ENCODE measurements at places on chromosomes 4 and X.

GRCh38 chr4:24578364-24578763 lies 6.0 kb downstream of the DHX15 start:
- DNase-seq, result no peak

GRCh38 chrX:53616946-53617345 lies 69.6 kb downstream of the HUWE1 start:
- no peak for DNase-seq

DNA sequence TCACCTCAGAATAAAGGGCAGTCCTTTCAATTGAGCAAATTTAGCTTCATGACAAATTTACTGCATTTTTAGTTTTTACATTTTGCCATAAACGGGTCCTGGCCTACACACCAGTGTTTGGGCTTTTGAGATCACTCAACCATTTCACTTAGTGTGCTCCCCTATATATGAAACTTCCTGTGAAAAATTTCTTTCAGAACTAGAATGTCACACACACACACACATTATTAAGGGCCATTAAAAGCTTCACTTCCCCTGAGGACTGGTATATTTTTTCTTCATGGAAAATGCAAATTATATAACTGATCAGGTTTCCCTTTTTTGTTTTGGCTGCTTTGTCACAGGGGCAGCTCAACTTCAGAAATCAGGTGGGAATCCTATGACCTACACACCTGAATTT lies 206.5 kb downstream of the ENOX2 start:
- DNase-seq, result no peak

- DNase-seq, result no peak
Measured at GRCh38 chr4:104752337-104752736, 257.6 kb upstream of the CXXC4 start.

- no peak for DNase-seq
Measured at GRCh38 chrX:31459361-31459760, 387.5 kb upstream of the FTHL17 start.

DNA sequence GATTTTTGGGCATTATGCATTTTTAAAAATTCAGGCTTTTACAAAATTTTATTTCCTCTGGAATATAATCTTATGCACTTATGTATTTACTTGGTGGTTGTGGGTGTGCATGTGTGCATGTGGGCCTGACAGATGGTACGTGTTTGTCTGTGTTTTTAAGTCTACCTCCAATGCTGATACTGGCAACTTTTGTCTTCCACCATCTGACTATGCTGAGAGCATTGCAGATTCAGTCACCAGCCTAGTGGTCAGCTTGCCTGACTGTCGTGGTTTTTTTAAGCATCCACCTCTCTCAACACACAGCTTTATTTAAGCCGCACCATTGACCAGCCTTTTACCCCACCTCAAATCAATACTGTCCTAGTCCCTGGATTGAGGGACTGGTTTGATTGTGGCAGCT lies 37.1 kb downstream of the FSTL5 start:
- DNase-seq, result no peak

DNA sequence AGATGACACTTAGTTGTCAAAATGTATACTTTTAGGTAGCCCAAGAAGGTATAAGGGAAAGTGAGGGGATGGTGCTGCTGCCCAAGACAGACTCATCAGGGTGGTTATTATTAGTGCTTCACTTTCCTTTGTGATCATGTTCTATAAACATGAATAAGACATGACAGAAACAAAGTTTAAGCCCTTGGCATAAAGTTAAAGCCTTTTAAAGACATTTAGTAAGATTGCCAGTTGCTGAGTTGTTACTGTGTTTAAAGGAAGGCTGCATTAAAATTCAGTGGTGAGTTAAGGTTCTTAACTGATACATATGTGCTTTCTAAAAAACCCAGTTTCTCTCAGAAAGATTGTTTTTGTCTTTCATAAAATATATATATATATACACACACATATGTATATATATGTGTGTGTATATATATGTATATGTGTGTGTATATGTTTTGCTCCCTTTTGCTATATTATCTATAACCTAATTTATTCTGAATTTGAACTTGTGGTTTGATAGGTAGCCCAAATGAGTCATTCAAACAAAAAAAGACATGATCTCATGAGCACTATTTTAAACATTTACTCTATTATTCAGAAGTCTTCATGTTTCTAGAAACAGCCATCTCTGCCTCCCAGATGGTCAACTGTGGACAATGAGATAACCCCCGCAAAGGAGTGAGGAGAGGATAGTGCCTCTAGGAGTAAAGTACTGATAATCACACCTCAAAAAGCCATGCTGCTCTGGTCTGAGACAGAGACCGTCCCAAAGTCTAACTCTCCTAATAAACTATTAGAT lies 98.1 kb upstream of the OTUD4 start:
- DNase-seq, result no peak

GRCh38 chr4:157221895-157222770 lies 1.6 kb downstream of the GRIA2 start:
- DNase-seq, result no peak

- DNase-seq, result no peak
Measured at GRCh38 chr4:3436798-3437581, 4.8 kb upstream of the HGFAC start.

- DNase-seq, result no peak
Measured at GRCh38 chr4:4861390-4862018, 2.0 kb downstream of the MSX1 start.

GRCh38 chrX:42462917-42463316 lies 315.0 kb downstream of the PPP1R2C start:
- no peak for DNase-seq

DNA sequence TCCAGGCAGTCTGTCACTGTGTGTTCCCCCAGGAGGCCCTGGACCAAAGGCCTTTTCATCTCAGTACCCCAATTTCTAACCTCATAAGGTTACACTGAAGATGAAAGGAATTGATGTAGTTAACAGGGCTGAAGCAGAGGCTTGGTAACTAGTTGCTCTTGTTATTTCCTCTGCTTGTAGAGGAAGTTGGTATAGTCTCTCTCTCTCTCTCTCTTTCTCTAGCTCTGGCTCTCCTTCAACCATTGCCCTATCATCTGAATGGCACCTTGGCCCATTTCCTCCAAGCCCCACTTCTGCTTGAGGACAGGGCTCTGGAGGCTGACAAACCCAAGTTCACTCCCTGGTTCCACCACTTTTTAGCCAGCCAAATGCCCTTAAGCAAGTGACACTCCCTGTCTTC lies 96.1 kb downstream of the MAMLD1 start:
- no peak for DNase-seq

DNA sequence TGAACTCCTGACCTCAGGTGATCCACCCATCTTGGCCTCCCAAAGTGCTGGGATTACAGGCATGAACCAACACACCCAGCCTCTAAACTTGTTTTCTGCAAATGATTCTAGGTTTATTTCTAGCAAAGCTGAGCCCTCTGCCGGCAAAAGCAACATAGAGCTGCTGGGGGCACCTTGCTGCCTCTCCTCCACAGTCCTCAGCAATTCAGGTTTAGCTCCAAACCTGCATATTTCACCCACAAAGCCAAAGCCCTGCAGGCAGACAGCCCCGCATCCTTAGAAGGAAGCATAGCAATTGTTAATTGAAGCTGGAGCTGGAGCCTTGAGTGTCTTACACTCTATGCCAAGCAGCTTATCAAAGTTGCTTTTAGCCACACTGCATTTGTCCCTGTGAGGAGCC lies 24.9 kb upstream of the OCIAD2 start:
- DNase-seq, result no peak

GRCh38 chr4:77922158-77923094 lies 59.8 kb downstream of the MRPL1 start:
- no peak for DNase-seq

GRCh38 chr4:15521442-15522039 lies 51.9 kb downstream of the CC2D2A start:
- DNase-seq, result no peak

DNA sequence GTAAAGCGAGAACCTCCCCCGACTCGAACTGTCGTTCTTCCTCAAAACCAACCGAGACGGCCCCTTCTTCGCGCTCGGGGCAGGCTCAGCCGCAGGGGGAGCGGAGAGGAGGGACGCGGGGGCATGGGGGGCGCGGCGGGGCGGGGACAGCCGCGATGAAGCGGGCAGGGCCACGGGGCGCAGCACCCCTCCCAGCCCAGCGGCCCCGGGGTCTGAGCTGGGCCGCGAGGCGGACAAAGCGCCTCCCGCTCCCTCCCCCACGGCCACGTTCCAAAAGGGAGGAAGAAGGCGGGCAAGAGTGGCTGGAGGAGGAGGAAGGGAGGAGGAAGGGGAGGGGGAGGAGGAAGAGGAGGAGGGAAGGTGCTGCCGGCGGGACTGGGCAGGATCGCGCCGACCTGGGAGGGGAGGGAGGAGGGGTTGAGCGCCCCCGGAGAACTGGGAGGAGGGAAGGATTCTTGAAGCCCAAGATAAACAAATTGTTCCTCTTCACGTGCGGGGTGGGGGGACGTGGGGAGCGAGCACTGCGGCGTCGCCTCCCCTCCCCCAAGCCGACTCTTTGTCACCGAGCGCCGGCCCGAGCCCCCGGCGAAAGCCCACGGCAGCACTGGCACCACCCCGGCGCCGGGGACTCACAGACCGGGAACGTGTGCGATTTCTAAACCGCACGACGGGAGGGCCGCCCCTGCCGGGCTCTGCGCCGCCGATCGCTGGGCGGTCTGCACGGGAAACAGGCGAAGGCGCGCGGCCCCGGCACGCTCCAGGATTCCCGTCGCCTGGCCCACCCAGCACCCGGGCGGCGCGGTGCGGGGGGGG lies 2.9 kb downstream of the MAML3 start:
- peak; percentile 64 for DNase-seq

DNA sequence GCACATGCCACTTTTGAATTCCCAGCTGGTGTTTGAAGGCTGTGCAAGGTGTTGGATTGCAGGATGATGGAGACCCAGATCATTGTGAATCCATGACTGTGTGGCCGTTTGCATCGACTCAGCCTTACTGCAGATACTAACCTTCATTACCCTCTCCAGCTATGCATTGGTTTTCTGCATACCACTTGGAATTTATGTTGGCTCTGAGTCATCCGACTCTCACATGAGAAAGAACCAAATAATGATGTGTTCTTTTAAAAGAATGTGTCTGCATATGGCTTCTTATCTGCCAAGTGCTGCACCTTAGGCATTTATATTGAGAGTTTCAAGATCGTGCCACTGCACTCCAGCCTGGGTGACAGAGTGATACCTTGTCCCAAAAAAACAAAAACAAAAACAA lies 106.7 kb upstream of the PRKX start:
- DNase-seq, result no peak

- DNase-seq, result no peak
Measured at GRCh38 chrX:630007-630611, 482 bp upstream of the SHOX start.

- peak; percentile 80 for DNase-seq
Measured at GRCh38 chr4:101958547-101958946, 168.0 kb downstream of the BANK1 start.

- DNase-seq, result no peak
Measured at GRCh38 chr4:48914311-48914710, 7.7 kb upstream of the OCIAD2 start.

DNA sequence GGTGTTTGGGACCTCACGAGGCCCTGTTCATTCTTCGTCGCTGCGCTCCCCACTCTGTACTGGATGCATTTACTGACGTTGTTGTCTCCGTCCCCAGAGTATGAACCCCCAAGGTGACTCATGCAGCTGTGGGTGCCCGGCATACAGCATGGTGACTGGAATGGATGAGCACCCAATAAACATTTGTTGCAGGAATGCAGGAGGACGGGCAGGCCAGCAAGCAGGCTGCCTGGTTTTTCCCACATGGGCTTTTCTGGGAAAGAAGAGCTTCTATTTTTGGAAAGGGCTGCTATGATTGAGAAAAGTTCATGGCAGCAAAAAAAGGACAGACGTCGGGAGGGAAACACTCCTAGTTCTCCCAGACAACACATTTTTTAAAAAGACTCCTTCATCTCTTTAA lies 893 bp upstream of the SOD3 start:
- DNase-seq, result no peak

DNA sequence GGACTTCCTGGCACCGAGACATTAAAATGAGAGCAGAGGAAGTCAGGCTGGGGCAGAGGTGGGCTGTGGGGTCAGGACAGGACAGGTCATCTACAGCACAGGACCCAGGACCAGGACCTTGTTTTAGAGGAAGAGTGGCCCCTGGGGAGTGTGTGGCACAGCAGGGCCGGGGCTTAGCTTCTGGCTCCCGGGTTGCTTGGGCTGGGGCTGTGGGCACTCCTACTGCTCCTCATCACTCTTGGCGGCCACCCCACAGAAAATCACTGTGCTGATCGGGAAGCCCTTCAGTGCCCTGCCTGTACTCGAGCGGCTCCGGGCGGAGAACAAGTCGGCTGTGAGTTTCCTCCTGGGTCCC lies 8.1 kb upstream of the ATP6AP1 start:
- DNase-seq, result no peak

DNA sequence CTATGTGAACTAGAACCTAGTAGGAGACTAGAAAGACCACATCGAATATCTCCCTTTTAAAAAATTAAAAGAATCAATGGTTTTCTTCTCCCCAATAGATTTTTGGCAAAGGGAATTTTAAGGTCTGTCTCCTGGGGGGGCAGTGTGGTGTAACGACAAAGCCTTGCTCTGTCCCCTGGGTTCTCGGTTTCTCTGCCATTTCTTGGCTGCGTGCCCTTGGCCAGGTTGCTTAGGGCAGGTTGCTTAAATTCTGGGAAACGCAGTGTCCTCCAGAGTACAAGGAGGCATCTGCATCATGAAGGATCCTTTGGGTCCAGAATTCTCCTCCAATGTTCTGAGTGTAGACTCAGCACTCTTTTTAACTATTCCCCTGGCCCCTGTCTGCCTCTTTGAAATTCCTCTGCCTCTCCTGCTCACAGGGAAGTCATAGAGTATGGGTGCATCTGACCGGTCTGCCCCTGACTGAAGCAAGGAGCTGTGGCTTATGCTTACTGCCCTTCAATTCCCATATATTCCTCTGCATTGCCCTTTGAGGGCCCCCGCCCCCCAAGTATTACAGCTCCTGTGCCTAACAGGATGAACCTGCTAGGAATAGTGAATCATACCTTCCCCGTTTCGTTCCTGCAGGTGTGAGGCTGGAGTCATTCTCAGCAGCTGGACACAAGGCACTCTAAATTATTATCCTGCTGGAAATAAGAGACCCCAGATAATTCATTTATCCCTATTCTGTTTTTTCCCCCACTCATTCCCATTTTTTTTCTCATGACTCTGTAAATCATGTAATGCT lies 2.2 kb downstream of the KIT start:
- DNase-seq, result no peak

DNA sequence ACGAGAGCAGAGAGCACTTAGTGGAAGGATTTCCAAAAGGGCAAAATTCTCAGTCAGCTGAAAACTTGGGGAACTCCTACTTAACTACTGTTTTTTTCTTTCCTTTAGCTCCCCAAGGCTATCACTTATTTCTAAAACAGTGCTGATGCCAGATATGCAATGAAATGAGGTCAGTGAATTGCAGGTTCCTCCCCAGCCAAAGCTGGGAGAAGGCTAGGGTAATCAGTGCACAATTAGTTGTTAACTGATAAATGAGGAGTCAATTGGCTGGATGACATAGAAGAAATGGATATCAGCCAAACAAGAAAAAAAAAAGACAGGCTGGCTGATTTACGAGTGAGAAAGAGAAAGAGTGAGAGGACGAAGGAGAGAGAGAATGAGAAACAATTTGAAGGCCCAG lies 195.6 kb downstream of the GPC3 start:
- no peak for DNase-seq

DNA sequence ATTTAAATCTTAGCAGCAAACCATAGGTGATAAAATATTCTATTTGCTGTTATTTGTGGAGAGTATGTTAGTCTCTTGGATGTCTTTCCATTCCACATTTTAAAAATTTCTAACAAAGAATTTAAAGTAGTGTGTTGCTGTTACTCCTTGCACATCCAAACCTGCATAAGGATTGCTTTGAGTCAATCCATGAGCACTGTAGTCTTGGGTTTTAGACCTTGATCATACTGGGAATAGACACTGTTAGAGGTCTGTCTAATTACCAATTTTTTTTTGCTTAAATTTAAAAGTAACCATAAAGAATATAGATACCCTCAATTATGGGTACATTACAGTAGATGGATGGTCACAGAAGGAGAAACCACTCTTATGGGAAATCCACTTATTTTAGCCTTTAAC lies 1.5 kb downstream of the AFP start:
- DNase-seq, result no peak

Measured in cerebellar nuclear complex (tissue), 1 donor.